ENCODE measurements at places on chromosomes 1 and 21. TPM values are rescaled to one million over a fixed set of nuclear protein-coding genes. Genes with fewer than 3 reads are reported as not detected.

Gene CADM3
- 3.4 TPM for total RNA-seq

Gene CLCA4
- not detected for total RNA-seq

Gene SAMD13
- 1.1 TPM for total RNA-seq

Gene SUMO3
- total RNA-seq: 99.3 TPM

Gene RAB7B
- 13.4 TPM for total RNA-seq

Gene ATP1A2
- total RNA-seq: 2.8 TPM

Gene RGS16
- 11.0 TPM for total RNA-seq

- H3K36me3 ChIP-seq: no peaks in the 10 kb centered on the region
- DNase-seq: peak; percentile 4
- no peaks in the 10 kb centered on the region for H3K27me3 ChIP-seq
- no peak overlapping the region for H3K4me3 ChIP-seq
Observed at GRCh38 chr1:103371234-103371633, 154.3 kb upstream of the RNPC3 start.

GRCh38 chr1:3604468-3604974 is 6.8 kb downstream of the MEGF6 start:
- peaks cover 5% of the 10 kb centered on the region for H3K27me3 ChIP-seq
- DNase-seq: no peak
- H3K4me3 ChIP-seq: no peak overlapping the region
- no peak overlapping the region for H3K27ac ChIP-seq
- H3K36me3 ChIP-seq: no peaks in the 10 kb centered on the region

- peaks cover 48% of the 10 kb centered on the region for H3K36me3 ChIP-seq
- no peak overlapping the region for H3K27ac ChIP-seq
- H3K4me3 ChIP-seq: no peak overlapping the region
- DNase-seq: no peak
- H3K4me1 ChIP-seq: no peaks in the 10 kb centered on the region
Observed at GRCh38 chr1:30749691-30750583, 7.6 kb downstream of the LAPTM5 start.

GRCh38 chr1:8908388-8909151 is 30.1 kb upstream of the ENO1 start:
- no peak for DNase-seq
- no peaks in the 10 kb centered on the region for H3K27me3 ChIP-seq
- H3K4me3 ChIP-seq: no peak overlapping the region
- peak overlapping the region; percentile 21 for H3K27ac ChIP-seq
- peaks cover 19% of the 10 kb centered on the region for H3K4me1 ChIP-seq

GRCh38 chr1:218887141-218887925 is 286.3 kb upstream of the LYPLAL1 start:
- H3K4me1 ChIP-seq: no peaks in the 10 kb centered on the region
- no peak overlapping the region for H3K4me3 ChIP-seq
- H3K27ac ChIP-seq: no peak overlapping the region
- H3K27me3 ChIP-seq: no peaks in the 10 kb centered on the region
- no peak for DNase-seq

DNA sequence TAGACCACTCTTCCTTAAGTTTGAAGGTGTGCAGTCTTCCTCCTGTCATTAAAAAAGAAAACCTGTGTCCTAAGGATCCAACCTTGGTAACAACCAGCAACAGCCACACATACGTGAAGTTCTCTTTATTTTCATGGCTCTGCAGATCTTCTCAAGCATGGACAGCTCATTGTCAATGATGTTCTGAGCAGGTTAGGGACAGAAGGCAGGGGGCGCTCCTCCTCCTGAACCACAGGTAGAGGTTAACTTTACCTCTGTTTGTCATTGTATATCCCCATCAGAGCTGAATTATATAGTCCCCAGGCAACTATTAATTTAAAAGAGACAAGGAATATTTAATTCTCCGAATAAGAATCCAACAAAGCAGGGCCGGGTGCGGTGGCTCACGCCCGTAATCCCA is 52.5 kb upstream of the CR2 start:
- no peaks in the 10 kb centered on the region for H3K27me3 ChIP-seq
- H3K4me1 ChIP-seq: peaks cover 10% of the 10 kb centered on the region
- no peak for DNase-seq
- no peak overlapping the region for H3K27ac ChIP-seq

GRCh38 chr1:111192658-111193519 is 7.6 kb downstream of the DENND2D start:
- DNase-seq: no peak
- H3K27me3 ChIP-seq: no peaks in the 10 kb centered on the region
- no peaks in the 10 kb centered on the region for H3K36me3 ChIP-seq
- no peak overlapping the region for H3K4me3 ChIP-seq
- peak overlapping the region; percentile 91 for H3K27ac ChIP-seq

- H3K27me3 ChIP-seq: no peaks in the 10 kb centered on the region
- peaks cover 59% of the 10 kb centered on the region for H3K4me1 ChIP-seq
- DNase-seq: no peak
- no peak overlapping the region for H3K4me3 ChIP-seq
- no peaks in the 10 kb centered on the region for H3K36me3 ChIP-seq
Observed at GRCh38 chr21:29075706-29076466, 2.4 kb upstream of the CCT8 start.

- no peak overlapping the region for H3K27ac ChIP-seq
- no peaks in the 10 kb centered on the region for H3K27me3 ChIP-seq
- H3K36me3 ChIP-seq: no peaks in the 10 kb centered on the region
- DNase-seq: no peak
- no peak overlapping the region for H3K4me3 ChIP-seq
Observed at GRCh38 chr1:193458628-193459027, 272.2 kb upstream of the B3GALT2 start.

- H3K4me1 ChIP-seq: no peaks in the 10 kb centered on the region
- DNase-seq: no peak
- no peaks in the 10 kb centered on the region for H3K27me3 ChIP-seq
- H3K4me3 ChIP-seq: no peak overlapping the region
Observed at GRCh38 chr1:197284966-197285365, 16.9 kb downstream of the CRB1 start.

DNA sequence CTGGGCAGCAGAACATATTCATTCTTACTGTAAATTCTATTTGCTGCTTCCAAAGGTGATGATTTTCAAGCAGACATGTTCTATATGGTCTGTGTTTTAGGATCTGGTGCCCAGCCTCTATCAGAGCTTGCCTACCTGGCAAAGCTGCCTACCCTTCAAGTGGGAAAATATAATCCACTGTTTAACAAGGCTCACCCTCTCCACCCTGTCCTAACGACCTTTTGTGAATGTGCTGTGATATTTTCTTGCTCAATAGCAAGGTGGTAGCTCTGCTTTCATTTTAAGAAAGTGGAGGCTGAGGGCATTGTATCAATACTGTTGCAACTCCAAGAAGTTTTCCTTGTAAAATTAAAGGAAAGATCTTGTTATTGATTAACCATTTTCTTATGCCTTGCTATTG is 26.0 kb upstream of the AGO1 start:
- H3K27ac ChIP-seq: no peak overlapping the region
- DNase-seq: no peak
- no peaks in the 10 kb centered on the region for H3K27me3 ChIP-seq
- H3K36me3 ChIP-seq: no peaks in the 10 kb centered on the region
- H3K4me3 ChIP-seq: no peak overlapping the region

GRCh38 chr21:21236996-21237395 is 238.8 kb downstream of the NCAM2 start:
- no peaks in the 10 kb centered on the region for H3K36me3 ChIP-seq
- no peaks in the 10 kb centered on the region for H3K27me3 ChIP-seq
- H3K4me3 ChIP-seq: no peak overlapping the region
- H3K27ac ChIP-seq: no peak overlapping the region

DNA sequence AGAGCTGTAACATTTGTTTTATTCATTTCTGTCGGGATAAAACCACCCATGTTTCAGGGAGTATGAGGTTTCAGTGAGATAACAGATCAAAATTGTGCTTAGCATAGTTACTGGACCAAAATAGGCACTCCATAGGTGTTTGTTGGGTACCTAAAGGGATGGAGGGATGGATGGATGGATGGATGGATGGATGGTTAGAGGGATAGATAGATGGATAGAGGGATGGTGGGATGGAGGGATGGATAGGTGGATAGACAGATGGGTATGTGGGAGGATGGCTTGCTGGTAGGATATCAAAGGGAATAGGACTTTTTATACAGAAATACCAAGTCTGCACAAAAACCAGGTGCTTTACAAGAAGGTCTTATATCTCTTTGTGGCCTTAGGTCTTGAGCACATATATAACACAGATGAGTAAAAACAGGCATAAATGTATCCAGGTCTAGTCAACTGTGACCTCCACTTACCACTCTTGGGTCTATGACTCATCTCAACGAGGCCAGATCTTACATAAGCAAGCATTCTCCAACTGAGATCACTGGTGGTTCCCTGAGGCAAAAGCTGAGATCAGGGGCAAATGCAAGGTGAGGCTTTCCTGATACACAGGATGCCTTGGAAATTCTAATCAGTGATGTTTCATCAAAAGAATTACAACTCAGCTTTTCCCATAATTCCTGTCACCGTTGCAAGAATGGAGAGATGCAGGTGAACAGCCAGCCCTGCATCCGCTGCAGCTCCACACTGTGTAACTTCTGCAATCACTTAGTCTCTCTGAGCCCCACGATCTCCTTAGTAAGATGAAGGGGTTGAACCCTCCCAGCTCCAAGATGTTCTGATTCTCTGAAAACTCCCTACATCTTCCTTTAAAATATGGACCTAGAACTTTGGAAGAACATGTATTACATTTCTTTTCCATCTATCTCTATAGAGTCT is 32.0 kb downstream of the PTAFR start:
- H3K27ac ChIP-seq: peak overlapping the region; percentile 23
- peaks cover 26% of the 10 kb centered on the region for H3K36me3 ChIP-seq
- H3K27me3 ChIP-seq: no peaks in the 10 kb centered on the region
- H3K4me1 ChIP-seq: no peaks in the 10 kb centered on the region

- no peak overlapping the region for H3K27ac ChIP-seq
- H3K27me3 ChIP-seq: no peaks in the 10 kb centered on the region
- H3K36me3 ChIP-seq: no peaks in the 10 kb centered on the region
- no peak for DNase-seq
- H3K4me3 ChIP-seq: no peak overlapping the region
Observed at GRCh38 chr1:177737456-177737855, 232.4 kb downstream of the SEC16B start.

- no peak overlapping the region for H3K27ac ChIP-seq
- H3K27me3 ChIP-seq: no peaks in the 10 kb centered on the region
- no peaks in the 10 kb centered on the region for H3K36me3 ChIP-seq
- no peak for DNase-seq
- peaks cover 35% of the 10 kb centered on the region for H3K4me1 ChIP-seq
- no peak overlapping the region for H3K4me3 ChIP-seq
Observed at GRCh38 chr1:10760566-10761502, 35.6 kb downstream of the CASZ1 start.

- H3K27ac ChIP-seq: no peak overlapping the region
- H3K4me3 ChIP-seq: no peak overlapping the region
- no peaks in the 10 kb centered on the region for H3K27me3 ChIP-seq
- DNase-seq: no peak
- H3K4me1 ChIP-seq: peaks cover 4% of the 10 kb centered on the region
Observed at GRCh38 chr21:44337449-44337848, 1.7 kb downstream of the CFAP410 start.

- no peaks in the 10 kb centered on the region for H3K27me3 ChIP-seq
- DNase-seq: no peak
- H3K4me1 ChIP-seq: no peaks in the 10 kb centered on the region
- H3K4me3 ChIP-seq: no peak overlapping the region
Observed at GRCh38 chr1:174397261-174397660, 50.5 kb upstream of the GPR52 start.

- H3K4me3 ChIP-seq: no peak overlapping the region
- H3K27ac ChIP-seq: no peak overlapping the region
- DNase-seq: no peak
- H3K36me3 ChIP-seq: no peaks in the 10 kb centered on the region
- H3K4me1 ChIP-seq: peaks cover 3% of the 10 kb centered on the region
Observed at GRCh38 chr1:12587981-12588640, 29.9 kb downstream of the DHRS3 start.

GRCh38 chr1:68213843-68214242 is 18.5 kb downstream of the WLS start:
- H3K27ac ChIP-seq: peak overlapping the region; percentile 3
- no peaks in the 10 kb centered on the region for H3K36me3 ChIP-seq
- DNase-seq: no peak
- peaks cover 23% of the 10 kb centered on the region for H3K4me1 ChIP-seq
